PC-3 (cell line): ENCODE measurements at places on chromosomes 6 and 20. TPM values are rescaled to one million over a fixed set of nuclear protein-coding genes. Genes with fewer than 3 reads are reported as not detected.

PPP1R3D gene
- 5.6 and 6.3 TPM in 2 replicates for total RNA-seq

PDE7B gene
- not detected in 2 replicates for total RNA-seq

TSHZ2 gene
- total RNA-seq, result not detected in 2 replicates

OR2H1 gene
- not detected in 2 replicates for total RNA-seq

TSPYL4 gene
- 8.0 and 10.1 TPM in 2 replicates for total RNA-seq

PACRG gene
- not detected in 2 replicates for total RNA-seq

EDN3 gene
- total RNA-seq, result not detected in 2 replicates

AP5S1 gene
- 28.5 and 31.4 TPM in 2 replicates for total RNA-seq

DCDC2 gene
- 0.11 TPM in 1 of 2 replicates, not detected in the other for total RNA-seq

SIRPB2 gene
- total RNA-seq, result 0.52 and 2.1 TPM in 2 replicates

GZF1 gene
- 16.0 and 17.9 TPM in 2 replicates for total RNA-seq

SLC35D3 gene
- not detected in 2 replicates for total RNA-seq

SNX21 gene
- total RNA-seq, result 90.1 and 108 TPM in 2 replicates

TRIM38 gene
- total RNA-seq, result 5.6 and 6.4 TPM in 2 replicates

BPIFA1 gene
- total RNA-seq, result not detected in 2 replicates

ASIP gene
- not detected in 2 replicates for total RNA-seq

DEFB129 gene
- total RNA-seq, result not detected in 2 replicates

ARHGAP40 gene
- not detected in 2 replicates for total RNA-seq

FAM50B gene
- total RNA-seq, result 8.3 and 10.2 TPM in 2 replicates

ZNF335 gene
- 32.2 and 36.9 TPM in 2 replicates for total RNA-seq

TTK gene
- 38.9 and 39.0 TPM in 2 replicates for total RNA-seq

CRIP3 gene
- 0.29 TPM in 2 replicates for total RNA-seq

BIRC7 gene
- not detected in 2 replicates for total RNA-seq

DACT2 gene
- not detected in 2 replicates for total RNA-seq

HLA-DMA gene
- 1.7 and 3.0 TPM in 2 replicates for total RNA-seq
